ENCODE measurements at places on chromosomes 11 and 22.
A peak's percentile ranks its signal among the peaks of the same experiment; 100 is the strongest.

DNA sequence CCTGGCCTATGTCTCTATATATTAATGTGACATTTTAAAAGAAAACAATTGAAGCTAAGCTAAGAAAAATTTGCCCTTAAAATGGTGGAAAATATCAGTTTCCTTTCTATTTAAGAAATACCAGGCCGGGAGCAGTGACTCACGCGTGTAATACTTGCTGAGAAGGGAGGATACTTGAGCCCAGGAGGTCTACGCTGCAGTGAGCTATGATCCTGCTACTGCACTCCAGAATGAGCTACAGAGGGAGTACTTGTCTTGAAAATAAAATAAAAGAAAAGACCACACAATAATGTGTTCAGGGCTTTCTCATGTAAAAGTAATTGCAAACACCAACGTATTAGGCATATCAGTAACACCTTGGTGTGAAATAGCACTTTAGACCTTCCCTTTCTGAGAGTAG lies 1.4 kb upstream of the PRSS23 start:
- no peak for DNase-seq

DNA sequence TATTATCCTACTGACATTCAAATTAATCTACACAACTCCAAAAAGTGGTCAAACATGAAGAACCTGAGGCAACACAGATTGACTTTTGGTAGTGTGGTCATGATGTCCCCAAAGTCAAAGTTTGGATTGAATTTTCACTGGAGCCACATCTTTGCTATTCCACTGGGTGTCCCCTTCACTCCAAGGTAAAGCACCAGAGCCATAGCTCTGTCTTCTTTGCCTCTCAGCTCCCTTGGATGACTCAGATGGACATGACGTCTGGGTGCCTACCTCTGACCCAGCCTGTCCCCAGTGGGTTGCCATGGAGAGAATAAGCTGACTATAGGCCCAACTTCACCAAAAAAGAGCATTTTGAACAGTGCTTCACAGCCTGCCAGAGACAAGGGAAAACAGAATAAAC lies 57.4 kb upstream of the ARHGAP42 start:
- peak; percentile 53 for DNase-seq

GRCh38 chr11:65498977-65499712 lies at the start of gene MALAT1:
Gene MALAT1 (plus strand): TSS chr11:65499045.
- DNase-seq = peak; percentile 97

GRCh38 chr11:44574610-44575287 lies 9.3 kb downstream of the CD82 start:
- DNase-seq = no peak

DNA sequence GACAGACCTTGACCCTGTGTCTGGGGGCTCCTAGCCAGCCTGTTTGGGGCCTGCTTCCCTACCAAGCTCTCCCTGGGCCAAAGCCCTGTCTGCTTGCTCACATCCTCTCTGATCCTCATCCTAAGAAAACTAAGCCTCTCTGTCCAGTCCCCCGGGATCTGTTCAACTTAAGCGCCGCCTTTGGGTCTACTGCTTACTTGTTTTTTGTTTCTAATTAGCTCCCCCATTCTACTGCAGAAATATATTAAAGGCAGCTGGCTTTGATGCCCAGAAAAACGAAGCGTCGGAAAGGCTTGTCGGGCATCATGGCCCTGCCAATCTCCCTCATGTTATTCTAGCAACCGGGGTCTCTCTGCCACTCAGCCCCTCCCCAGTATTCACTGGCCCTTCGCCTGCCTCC lies 3.4 kb downstream of the DSCAML1 start:
- DNase-seq = no peak

DNA sequence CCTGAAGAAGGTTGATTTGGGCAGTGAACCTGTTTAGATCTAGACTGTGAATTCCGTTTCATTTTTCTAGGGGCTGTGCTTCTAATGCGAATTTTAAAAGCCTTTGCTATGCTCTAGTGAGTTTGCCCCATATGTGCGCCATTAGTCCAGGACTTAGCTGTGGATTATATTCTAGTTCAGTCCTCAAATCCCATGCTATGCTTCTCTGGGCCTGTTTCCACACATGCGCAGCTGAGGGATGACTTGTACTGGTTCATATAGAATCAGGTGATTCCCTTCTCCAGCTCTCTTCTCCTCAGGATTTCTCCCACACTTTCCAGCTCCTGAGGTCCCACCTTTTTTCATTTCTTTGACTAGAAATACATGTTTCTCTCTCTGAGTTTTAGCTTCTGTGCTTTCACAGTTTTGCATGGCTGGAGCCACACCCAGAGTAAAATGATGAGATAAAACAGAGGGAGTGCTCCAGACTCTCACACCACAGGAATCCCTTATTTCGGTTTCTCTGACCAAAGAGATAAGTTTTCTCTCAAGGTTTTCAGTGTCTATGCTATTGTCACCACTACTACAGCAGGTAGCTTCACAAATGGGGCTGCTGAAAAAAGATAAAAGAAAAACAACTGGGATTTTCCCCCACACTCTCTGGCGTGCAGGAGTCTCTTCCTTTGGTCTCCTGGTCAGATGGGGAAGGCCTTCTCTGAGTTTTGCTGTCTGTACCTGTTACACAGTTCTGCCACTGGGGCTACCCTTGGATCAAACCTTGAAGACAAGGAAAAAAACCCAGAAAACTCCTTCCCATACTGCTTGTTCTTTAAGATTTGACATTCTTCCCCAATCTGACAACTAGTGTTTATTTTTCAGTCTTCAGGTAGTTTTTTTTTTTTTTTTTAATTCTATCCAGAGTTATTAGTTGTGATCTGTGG lies 96.2 kb upstream of the TEAD1 start:
- DNase-seq = no peak

DNA sequence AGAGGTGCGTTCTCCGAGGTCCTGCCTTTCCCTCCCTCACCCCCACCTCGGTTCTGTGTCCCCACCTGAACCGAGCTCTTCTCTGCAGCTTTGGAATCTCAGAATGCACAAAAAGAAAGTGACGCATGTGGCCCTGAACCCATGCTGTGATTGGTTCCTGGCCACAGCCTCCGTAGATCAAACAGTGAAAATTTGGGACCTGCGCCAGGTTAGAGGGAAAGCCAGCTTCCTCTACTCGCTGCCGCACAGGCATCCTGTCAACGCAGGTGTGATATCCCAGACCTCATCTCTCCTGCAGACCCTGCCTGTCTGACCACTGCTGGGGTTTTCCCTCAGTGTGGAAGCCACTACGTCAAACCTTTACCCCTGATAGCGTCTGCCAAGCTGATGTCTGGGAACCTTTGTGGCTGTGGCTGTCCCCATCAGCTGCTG lies 13.9 kb downstream of the ACP2 start:
- DNase-seq = no peak

DNA sequence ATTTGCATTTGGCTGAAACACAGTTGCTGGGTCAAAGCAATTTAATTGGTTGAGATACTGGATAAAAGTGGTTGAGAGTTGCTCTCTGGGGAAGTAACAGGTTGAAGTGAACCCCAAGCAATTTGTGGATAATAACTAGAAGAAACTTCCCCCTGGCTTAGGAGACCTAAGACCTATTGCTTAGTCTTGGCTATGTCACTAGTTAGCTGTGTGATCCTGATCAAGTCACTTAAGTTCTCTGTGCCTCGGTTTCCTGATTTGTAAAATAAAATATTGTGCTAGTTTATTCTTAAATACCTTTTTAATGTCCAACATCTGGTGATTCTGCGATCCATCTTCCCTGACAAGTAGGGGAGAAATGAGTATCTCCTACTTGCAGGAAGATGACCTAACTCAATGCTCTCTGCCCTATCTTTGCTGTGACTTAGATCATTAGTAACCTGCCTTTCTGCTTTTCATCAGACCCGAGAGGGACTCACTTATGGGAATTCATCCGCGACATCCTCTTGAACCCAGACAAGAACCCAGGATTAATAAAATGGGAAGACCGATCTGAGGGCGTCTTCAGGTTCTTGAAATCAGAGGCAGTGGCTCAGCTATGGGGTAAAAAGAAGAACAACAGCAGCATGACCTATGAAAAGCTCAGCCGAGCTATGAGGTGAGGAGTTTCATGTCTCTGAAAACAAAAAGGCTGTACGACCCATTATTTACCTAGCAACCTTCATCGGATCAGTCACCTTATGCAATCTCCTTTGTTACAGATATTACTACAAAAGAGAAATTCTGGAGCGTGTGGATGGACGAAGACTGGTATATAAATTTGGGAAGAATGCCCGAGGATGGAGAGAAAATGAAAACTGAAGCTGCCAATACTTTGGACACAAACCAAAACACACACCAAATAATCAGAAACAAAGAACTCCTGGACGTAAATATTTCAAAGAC lies 37.5 kb downstream of the EHF start:
- DNase-seq = no peak

GRCh38 chr11:20249796-20250195 lies 89.5 kb upstream of the DBX1 start:
- DNase-seq = no peak

DNA sequence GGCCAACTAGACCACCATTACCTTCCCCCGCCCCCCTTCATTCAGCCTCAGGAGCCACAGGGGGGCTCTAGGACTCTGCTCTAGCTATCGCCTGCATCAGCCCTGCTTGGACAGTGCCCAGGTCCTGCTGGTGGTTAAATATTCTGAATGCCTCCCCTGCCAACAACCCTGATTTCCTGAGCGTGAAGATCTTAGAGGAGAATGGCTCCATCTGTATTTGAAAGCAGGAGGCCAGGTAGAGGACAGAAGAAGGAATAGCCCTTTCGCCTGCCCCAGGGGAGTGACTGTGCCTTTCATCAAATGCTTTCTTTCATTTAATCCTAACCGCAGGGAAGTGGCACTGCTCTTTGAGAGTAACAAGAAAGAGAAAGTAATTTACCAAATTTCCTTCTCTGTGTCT lies 69.2 kb downstream of the ISX start:
- no peak for DNase-seq

GRCh38 chr11:45918962-45919675 lies 1.4 kb upstream of the PEX16 start:
- no peak for DNase-seq

Data from endodermal cell (in vitro differentiated cells).